ENCODE measurements at places on chromosomes 6 and 20.

GRCh38 chr20:52179331-52180179 is 12.0 kb downstream of the ZFP64 start:
- no peak for DNase-seq

GRCh38 chr6:139659711-139660110 is 285.3 kb upstream of the CITED2 start:
- DNase-seq = no peak

DNA sequence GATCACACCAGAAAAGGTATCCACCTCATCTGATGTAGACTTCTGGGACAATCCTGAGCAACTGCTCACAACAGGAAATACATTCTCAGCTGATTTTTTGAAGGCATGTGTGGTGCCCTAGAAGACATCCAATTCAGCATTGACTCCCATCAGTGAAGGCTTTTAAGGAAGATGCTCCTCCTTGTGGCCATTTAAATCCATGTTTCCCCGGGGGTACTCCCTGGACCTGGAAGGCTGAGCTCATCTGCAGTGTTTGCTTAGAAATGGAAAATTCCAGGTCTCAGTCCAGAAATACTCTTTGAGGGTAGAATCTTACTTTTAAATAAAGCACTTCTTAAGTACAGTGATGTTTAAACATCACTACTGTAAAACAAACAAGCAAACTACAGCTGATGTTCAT is 195.5 kb upstream of the PDE10A start:
- no peak for DNase-seq

GRCh38 chr6:125182237-125183008 is 28.9 kb downstream of the TPD52L1 start:
- no peak for DNase-seq

DNA sequence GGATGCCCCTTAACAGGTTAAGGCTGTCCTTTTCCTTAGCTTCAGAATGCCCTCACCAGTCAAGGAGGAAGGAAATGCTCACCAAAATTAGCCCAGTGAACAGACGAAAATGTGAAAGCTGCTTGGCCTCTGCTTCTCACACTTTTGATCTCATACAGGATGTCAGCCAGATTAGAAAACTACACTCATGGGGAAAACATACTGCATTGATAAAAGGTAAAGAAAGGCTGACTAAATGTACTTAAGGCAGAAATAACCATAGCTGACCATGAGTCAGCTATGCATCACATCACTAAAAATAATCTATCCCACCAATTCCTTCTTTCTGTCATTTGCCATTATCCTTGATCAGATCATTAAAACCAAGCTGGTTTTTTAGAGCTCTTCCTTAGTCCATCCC is 198.4 kb upstream of the TENT5A start:
- DNase-seq = no peak

DNA sequence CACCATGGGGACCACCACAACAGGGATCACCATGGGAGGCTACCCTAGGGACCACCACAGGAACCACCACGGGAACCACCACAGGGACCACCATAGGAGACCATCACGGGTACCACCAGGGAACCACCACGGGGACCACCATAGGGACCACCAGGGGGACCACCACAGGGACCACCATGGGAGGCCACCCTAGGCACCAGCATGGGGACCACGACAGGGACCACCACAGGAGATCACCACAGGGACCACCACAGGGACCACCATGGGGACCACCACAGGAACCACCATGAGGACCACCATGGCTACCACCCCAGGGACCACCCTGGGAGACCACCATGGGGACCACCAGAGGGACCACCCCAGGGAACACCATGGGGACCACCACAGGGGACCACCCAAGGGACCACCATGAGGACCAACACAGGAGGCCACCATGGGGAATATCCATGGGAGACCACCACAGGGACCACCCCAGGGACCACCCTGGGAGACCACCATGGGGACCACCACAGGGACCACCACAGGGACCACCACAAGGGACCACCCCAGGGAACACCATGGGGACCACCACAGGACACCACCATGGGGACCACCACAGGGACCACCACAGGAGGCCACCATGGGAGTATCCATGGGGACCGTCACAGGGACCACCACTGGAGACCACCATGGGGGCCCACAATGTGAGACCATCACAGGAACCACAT is 67.6 kb upstream of the MPC1 start:
- peak; percentile 10 for DNase-seq

DNA sequence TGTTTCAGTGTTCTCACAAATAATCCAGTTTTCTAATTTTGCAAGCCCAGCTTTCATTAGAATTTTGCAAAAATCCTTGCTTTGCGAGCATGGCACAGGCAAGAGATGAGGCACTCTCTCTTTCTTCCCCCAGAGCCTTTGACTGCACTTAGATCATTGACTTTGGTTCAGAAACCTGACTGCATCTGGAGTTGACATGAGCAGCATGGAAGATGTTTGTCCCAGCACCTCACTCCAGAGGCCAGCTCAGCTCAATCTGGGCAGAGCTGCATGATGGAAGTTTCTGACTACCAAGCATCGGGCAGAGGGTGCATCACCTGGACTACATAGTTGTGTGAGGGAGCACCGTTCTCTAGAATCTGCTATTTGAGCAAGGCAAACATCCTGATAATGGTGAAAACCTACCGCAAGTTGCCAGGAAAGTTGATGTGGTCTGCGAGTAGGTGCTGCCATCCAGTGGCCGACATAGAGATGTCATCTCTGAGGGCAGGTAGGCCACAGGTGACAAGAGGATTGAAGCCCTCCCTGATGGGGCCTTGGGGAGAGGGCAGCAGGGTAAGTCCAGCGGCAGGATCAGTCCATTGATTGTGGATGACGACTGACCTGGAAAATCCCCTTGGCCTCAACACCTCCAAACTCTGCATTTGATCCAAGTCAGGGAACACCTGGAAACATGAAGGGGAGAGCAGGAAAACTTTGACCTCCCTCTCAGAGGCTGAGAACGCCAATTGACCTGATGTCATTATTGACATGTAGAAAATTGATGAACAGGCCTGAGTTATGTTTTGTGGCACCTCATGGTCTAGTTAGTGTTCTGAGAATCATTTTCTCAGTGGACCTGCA is 3.8 kb upstream of the LPA start:
- DNase-seq = no peak

Data from dorsolateral prefrontal cortex (tissue), 122 donors.